ENCODE measurements at places on chromosomes 3 and 15.

- DNase-seq, result no peak
These were observed 98.8 kb upstream of the HACD2 start for GRCh38 chr3:123683505-123684154.

DNA sequence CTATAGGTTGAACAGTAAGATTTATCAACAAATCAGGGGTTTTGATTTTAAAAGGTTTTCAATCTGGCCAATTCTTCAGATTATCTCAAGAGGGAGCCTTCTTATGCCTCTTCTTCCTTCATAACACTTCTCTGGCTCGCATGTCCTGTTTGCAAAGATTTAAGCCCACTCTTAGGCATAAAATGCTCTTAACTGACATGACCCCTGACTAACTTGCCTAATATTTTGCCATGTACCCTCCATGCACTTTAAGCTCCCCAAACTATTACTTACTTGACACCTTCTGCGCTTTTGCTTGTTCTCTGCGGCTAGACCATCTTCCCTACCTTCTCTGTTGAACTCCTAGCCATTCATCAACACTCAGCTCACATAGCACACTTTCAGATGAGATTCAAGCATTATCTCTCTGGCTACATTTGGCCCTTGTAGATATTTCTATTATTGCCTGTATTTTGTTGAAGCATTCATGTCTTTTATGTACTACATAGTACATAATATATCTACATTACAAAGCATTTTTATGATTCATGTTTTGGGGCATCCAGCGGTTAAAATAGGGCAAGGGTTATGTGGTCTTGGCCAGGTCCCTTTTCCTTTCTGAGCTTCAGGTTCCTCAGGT, 1.0 kb upstream of the ARIH1 start:
- no peak for DNase-seq

DNA sequence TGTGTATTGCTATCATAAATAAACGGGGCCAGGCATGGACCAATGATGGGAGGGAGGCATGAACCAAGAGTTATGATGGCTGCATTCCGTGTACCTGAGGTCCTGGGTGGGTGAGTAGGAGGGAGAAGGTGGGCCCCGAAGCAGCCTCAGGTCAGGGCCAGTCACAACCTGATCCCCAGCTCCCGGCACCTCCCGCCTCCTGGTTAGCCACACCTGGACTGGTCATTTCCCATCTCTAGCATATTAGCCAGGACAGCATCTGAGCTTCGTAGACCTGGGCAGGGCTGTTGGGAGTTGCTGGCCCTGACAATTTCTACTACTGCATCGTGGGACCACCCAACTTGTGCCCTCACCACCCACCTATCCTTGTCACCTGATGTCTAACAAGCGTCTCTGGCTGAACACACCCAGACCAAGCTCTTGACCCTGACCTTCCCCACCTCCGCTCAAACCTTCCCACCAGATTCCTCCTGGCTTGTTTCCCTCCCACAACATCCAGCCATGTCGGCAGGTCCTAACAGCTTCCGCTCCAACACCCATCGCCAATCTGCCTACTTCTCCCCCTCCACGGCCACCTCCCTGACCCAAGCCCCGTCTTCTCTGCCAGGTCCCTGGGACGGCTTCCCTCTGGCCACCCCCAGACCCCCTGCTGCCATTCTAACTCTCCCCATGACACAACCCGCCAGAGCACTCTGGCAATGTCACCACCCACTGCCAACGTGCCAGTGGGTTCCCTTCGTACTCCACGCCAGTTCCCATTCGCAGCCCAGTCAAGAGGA, 133.8 kb upstream of the IQSEC1 start:
- DNase-seq, result no peak

GRCh38 chr15:41544650-41545015, 576 bp upstream of the RPAP1 start:
- no peak for DNase-seq

DNA sequence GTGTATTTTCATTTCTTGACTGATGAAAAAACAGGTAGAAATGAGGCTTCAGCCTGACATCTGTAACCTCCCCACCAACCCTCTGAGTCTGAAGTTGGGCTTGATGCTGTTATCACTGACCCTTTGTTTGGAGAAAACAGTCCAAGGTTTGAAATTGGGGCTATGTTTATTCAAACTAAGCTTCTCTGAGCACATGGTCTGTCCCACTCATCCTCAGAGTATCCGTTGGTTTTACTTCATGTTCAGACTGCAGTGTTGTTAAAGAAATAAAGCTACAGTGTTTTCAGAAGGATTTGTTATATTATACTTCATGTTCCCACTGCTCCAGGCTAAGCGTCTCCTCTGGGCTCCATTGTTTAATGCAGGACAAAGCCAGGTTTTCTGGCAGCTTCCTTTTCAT, 6.0 kb downstream of the MAPKBP1 start:
- no peak for DNase-seq

DNA sequence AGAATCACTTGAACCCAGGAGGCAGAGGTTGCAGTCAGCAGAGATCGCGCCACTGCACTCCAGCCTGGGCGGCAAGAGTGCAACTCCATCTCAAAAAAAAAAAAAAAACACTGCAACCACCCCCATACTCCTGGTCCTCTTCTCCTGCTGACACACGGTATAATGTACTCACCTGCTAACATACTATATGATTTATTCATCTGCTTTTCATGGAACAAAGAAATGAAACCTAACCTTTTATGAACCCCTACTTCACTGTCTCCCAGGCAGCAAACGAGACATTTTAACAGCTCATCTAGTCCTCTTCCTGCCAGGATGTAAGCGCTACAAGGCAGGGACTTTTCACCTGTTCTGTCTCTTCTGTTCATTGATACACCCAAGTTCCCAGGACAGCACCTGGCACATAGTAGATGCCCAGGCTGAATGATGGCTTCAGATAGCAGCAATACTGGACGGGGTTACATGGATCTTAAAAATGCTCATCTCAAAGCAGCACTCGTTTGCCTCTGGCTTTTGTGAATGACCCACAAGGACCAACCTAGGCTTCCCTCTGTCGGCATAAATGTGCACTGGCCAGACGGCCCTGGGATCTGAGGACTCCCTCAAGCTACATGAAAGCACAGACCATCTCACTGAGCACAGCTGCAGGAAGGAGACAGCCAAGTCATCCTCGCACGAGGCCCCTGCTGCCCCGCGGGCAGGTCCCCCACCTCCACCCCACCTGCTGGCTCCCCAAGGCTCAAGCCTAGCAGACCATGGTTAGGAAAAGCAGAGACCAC, 20.3 kb downstream of the XXYLT1 start:
- DNase-seq, result peak; percentile 20

GRCh38 chr15:40843885-40844695, at the start of gene SPINT1:
SPINT1 (plus strand) TSS chr15:40844048; CDS start chr15:40844555, 507 bp downstream.
- DNase-seq, result peak; percentile 50

- no peak for DNase-seq
These were observed 48.4 kb upstream of the TJP1 start for GRCh38 chr15:29870495-29871151.

All from activated CD8-positive, alpha-beta T cell treated with anti-CD3 and anti-CD28 coated beads, Interleukin-2, amount 10 ng/mL, durations not matched to agents 7 days and 5 days (primary cell).